ENCODE measurements at places on chromosomes 1 and 21.

- DNase-seq: no peak
Observed at GRCh38 chr1:51671527-51672325, 54.8 kb downstream of the OSBPL9 start.

- DNase-seq: no peak
Observed at GRCh38 chr1:119266386-119266785, 102.2 kb upstream of the HAO2 start.

DNA sequence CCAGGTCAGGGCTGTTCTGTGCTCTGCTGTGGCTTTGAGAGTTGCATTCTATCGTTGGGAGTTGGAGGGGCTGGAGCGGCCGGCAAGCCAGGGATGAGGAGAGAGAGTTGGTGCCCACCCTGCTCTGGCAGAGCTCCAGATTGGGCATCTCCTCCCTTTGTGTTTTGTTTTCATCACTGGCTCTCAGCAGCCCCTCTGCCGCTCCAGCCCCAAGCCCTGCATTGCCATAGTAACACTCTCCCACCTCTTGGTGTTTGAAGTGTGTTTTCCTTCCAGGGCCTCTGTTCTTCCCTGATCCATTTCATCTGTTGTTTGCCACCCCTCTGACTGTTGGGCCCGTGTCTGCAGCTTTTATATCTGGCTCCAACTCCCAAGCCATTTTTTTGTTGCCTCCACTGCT, 152.7 kb downstream of the URB2 start:
- DNase-seq: no peak

DNA sequence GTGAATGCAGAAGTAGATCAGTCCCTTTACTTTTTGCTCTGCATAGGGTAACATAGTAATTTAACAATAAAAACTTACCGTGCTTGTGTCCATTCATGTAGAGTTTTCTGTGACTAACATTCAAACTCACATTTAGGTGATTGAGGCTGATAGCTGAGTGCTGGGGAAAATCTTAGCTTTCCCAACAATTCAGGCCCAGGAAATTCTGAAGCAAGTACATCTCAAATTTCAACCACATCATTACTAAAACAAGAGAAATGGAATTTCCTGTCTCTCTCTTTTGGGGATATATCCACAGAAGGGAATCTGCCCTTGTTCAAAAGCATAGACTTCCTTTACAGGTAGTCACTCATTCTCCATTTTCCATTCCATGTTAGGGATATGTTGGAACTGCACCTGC, 33.1 kb upstream of the C1orf146 start:
- DNase-seq: no peak

GRCh38 chr1:87972811-87973210, 644.1 kb downstream of the LMO4 start:
- DNase-seq: no peak

- no peak for DNase-seq
Observed at GRCh38 chr1:64938991-64939390, 27.4 kb downstream of the JAK1 start.

- DNase-seq: no peak
Observed at GRCh38 chr1:227356620-227357146, 38.4 kb upstream of the CDC42BPA start.

DNA sequence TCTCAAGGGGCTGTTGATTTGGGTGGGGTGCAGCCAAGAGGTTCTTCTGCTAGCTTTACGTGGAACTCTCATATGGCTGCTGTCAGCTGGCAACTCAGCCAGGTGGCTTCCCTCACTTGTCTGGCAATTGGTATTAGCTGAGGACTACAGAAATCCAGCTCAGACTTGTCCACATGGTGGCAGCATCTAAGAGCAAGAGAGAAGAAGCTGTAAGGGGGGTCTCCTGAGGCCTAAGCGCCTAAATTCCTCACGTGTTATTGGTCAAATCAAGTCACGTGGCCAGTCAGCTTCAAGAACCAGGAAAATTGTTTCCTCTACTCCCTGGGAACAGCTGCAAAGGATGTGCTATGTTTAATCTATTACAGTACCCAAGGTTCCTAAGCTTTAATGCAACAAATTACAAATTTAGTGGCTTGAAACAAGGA, 4.2 kb upstream of the DYRK3 start:
- DNase-seq: peak; percentile 68

DNA sequence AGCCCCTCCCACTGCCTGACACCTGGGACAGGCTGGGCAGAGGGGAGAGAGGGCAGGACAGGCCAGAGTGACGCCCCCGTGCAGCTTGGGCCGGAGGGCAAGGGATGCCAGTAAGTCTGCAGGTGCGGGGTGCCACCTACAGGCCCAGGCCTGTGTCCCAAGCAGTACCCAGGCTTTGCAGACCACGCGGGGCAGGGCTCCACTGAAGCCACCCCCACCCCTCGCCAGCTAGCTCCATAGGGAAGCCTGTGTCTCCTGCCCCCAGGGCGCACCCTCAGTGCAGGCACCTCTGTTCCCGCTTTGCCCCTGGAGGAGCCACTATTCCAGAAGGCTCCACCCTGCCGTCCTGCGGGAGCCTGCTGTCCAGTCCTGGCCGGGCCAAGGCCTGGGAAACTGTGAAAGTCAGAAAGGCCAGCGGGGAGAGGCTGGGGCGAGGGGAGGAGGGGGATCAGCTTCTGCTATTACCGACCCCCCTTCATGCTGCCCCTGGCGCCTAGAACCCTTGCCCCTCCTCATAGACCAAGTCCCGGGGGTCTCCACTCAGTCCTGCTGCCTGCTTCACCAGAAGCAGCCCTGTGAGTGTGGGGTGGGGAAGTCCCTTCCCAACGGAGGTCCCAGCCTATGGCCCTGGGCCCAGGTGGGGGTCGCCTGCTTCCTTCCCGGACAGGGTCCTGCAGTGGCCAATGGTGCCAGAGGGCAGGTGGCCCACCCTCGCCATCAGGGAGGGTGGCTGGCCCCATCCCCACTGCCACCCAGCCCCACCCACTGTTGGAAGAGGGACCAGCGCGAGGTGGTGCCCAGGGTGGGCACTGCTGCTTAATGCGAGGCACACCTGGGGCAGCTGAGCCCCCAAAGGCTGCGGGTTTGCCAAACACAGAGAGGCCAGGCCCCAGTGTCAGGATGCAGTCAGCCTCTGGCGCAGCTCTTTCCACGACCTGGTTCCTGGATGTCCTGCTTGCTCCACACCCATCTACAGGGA, 54.4 kb downstream of the KCNAB2 start:
- no peak for DNase-seq

Measured in forelimb muscle (tissue), 1 donor.